ENCODE measurements at places on chromosomes 13 and 19. TPM values are rescaled to one million over a fixed set of nuclear protein-coding genes. Genes with fewer than 3 reads are reported as not detected.

- DNase-seq, result no peak
Observed at GRCh38 chr19:38862321-38863059, 12.7 kb upstream of the HNRNPL start.

Gene CYP4F3
- total RNA-seq, result not detected

Gene KCNRG
- not detected for total RNA-seq

GRCh38 chr19:38945562-38946228, 15.0 kb downstream of the MRPS12 start:
- no peak for DNase-seq

Gene CYP4F8
- total RNA-seq, result not detected

GRCh38 chr19:35717665-35718344, at the start of gene KMT2B:
KMT2B (plus strand) TSS chr19:35718003; CDS start chr19:35718019, 16 bp downstream.
- DNase-seq, result peak; percentile 96

DNA sequence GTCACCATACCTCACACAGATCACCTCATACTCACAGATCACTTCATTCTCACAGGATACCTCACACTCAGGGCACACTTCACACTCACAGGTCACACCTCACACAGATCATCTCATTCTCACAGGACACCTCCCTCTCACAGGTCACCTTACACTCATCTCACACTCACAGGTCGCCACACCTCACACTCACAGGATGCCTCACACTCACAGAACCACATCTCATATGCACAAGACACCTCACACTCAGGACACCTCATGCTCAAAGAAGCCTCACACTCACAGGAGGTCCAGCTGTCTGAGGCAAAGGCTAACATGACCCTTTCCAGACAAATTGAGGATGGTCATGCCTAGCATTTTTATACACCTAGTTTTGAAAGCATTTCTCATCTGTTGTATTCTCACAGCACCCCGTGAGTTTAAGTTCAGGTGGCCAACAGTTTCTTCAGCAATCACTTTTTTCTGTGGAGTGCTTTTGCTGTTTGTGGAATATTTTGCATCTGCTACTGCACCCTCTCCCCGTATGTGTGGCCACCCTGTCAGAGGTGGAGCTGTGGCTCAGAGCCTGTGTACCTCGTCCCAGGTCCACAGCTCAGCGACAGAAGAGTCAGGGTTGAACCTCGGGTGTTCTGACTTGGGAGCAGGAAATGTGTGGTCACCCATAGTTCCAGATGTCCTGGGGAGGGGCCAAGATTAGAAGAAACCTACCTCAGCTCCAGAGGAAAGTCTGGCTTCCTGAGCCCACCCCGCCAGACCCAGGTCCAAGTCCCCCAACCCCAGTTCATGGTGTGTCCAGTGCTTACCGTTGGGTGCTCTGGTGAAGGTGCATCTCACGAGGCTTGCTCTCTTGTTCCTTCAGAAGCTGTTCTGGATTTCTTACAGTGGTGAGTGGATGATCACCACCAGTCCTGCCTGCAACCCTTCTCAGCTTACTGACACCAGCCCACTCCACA, 7.6 kb downstream of the F7 start:
- peak; percentile 6 for DNase-seq

DNA sequence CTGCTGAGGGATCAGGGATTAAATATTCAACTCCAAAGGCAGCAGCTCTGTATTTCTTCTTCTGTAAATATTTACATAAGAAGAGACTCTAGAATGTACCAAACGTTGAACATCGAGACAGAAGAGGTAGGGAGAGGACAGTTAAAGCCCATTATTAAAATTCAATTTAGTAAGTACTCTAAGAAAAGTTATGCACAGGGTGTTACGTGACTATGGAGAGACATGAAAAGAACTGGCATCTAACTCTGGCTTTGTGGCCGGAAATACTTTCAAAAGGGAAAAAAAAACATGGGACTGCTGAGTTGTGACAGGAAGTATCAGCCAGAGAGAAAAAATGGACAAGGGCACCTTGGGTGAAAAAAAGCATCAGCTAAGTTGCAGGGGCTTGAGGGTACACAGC, 36.7 kb downstream of the LNX2 start:
- no peak for DNase-seq

GRCh38 chr13:77616027-77616426, 80.5 kb downstream of the SCEL start:
- no peak for DNase-seq

Gene EFNB2
- 5.8 TPM for total RNA-seq

DNA sequence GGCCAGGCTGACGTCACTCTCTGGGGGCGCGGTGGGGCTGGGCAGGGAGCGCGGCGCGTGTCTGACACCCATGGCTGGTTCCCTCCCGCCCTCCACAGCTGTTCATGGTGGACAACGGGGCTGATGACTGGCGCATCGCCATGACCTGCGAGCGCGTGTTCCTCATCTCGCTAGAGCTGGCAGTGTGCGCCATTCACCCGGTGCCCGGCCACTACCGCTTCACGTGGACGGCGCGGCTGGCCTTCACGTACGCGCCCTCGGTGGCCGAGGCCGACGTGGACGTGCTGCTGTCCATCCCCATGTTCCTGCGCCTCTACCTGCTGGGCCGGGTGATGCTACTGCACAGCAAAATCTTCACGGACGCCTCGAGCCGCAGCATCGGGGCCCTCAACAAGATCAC, 14.7 kb downstream of the KCNN1 start:
- DNase-seq, result no peak

- DNase-seq, result no peak
Observed at GRCh38 chr13:98068521-98068920, 74.4 kb upstream of the FARP1 start.

- DNase-seq, result no peak
Observed at GRCh38 chr19:50167314-50167721, 4.2 kb upstream of the IZUMO2 start.

DNA sequence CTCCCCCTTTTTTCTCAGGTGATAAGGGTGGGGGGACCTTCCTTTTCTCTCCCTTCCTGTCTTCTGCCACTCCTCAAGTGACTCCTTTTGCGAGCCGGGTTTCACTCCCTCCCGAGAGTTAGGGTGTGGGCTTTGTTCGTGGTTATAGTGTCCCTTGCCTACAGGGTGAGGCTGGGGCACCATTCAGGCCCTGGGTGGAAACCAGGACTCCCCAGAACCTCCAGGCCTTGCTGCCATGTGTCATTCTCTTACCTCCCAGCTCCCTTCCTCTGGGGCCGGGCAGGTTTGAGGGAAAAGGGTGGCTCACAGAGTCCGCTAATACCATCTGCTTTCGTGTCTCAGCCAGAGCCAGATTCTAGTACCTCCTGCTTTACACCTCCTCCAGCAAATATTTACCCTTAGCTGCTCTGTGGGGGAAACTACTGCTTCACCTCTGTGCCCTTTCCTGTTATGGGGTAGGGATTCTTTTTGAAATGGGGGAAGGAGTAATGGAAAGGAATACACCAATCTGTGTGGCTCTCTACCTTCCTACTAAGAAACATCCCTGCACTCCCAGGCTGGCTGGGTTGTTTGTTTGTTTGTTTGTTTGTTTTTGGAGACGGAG, 2.8 kb downstream of the ACTN4 start:
- no peak for DNase-seq

- peak; percentile 61 for DNase-seq
Observed at GRCh38 chr13:98507282-98507797, 69.6 kb downstream of the STK24 start.

DNA sequence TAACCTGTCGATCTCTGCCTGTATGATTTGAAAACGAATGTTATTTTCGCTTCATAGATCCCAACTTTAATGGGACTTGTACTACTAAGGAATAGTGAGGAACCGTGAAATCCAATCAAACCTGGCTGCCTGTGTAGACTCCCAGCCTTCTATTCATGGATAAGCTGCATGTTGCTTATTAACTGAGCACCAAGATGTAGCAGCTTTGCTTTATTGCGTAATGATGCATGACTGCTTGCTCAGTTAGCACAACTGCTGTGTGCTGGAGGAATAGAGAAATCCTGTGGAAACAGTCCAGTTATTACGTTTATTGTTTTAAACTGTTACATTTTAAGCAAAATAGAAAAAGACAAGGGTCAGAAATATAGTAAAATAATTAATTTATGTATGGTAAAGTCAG, 108.2 kb downstream of the SHISA2 start:
- no peak for DNase-seq

Gene ZNF433
- 0.50 TPM for total RNA-seq

- DNase-seq, result no peak
Observed at GRCh38 chr13:113066142-113066455, 39.5 kb upstream of the F7 start.

DNA sequence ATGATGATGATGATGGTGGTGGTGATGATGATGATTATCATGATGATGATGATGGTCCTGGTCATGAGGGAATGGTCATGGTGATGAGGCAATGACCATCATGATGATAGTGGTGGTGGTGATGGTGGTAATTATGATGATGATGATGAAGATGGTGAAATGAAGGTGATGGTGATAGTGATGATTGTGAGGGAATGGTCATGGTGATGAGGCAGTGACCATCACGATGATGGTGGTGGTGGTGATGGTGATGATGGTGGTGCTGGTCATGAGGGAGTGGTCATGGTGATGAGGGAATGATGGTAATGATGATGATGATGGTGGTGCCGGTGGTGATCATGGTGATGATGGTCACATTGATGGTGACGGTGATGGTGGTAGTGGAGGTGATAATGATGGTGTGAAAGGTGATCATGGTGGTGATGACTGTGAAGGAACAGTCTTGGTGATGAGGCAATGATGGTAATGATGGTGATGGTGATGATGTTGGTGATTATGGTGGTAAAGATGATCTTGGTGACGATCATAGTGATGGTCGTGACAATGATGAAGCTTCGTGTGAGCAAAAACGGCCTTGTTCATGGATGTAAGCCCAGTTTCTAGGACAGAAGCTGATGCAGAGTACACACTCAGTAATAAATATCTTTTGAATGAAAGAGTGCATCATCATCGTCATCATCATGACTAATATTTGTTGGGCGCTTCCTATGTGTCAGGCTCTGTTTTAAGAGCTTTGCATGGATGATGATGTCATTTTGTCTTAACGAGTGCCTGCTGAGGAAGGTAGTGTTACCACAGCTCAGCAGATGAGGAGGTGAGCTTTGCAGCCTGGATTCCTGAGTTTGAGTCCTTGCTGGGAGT, 17.3 kb downstream of the SBK2 start:
- no peak for DNase-seq

DNA sequence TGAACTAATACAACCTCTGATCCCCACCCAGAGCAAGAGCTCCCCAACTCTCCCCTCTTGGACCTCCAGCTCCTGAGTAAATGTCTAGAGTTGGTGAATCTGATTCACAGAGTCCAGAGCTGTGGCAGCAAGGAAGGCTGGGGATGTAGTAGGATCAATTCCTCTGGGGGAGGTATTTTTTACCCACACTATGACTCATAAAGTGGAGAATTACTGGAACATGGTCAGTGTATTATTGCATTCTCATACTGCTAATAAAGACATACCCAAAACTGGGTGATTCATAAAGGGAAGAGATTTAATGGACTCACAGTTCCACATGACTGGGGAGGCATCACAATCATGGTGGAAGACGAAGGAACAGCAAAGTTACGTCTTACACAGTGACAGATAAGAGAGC, 496.7 kb downstream of the EFNB2 start:
- peak; percentile 26 for DNase-seq

Gene ERICH4
- not detected for total RNA-seq

GRCh38 chr13:28494504-28494777, 487 bp downstream of the FLT1 start:
- DNase-seq, result no peak

GRCh38 chr19:2160379-2160778, 3.4 kb upstream of the DOT1L start:
- no peak for DNase-seq

Gene IGFL1
- total RNA-seq, result not detected

DNA sequence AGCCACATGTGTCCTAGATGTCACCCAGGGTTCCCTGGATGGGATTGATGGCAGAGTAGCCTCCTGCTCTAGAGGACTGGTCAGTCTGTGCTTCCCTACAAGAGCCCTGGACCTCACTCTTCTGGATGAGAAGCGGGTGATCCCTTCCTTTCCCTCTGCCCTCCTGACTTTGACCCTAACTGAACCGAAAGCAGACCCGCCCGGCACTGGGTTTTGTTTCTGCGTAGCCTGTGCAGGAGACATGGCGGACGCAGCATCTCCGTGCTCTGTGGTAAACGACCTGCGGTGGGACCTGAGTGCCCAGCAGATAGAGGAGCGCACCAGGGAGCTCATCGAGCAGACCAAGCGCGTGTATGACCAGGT, 4.9 kb downstream of the THOP1 start:
- no peak for DNase-seq

Gene ITGBL1
- total RNA-seq, result 100 TPM

GRCh38 chr13:40657951-40658350, 8.5 kb downstream of the FOXO1 start:
- no peak for DNase-seq

DNA sequence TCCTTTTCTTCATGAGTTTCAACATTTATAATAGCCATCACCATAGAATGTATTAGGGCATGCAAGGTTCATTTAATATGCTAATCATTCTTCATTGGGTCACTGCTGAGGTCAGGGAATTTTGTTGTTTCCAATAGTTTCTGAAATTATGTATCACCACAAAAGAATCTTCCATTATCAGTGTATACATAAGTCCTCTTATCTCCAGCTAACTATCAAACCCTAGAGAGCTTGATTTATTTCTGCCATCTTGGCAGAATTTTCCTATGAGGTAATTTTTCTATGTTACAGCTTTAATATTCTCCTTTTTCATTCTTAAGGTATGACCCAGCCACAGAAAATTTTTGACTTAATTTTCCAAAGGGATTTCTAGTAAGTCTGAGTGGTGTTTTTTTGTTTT, 415.0 kb upstream of the SLITRK1 start:
- DNase-seq, result no peak

DNA sequence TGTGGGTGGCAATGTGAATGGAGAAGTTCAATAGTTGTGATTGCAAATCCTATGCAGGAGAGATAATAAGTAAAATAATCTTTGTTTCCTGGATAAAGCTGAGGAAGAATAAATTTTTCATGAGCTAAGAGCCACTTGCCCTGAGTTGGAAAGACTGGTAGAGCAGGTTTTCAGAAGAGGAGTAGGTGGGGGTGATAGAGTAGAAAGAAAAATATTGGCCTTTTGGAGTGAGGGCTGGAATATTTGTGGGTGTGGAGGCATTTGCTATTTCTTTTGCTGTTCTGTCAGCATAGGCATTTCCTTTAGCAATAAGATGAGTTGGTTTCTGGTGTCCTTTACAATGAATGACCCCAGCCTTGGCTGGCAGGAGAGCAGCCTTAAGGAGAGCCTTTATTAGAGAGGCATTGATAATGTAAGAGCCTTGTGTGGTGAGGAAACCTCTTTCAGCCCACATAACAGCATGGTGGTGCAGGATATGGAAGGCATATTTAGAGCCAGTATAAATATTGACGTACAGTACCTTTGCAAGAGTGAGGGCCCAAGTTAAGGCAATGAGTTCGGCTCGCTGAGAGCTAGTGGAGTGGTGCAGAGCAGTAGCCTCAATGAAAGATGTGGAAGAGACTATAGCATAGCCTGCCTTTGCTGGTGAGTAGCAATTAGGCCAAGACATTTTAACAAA, 11.6 kb upstream of the ZNF431 start:
- no peak for DNase-seq

- DNase-seq, result no peak
Observed at GRCh38 chr19:10332158-10332964, 968 bp downstream of the RAVER1 start.

Gene S1PR4
- total RNA-seq, result not detected

Gene MLNR
- not detected for total RNA-seq

- DNase-seq, result no peak
Observed at GRCh38 chr13:21884965-21885567, 214.2 kb downstream of the FGF9 start.
